ENCODE measurements at places on chromosomes 5 and 9.

GRCh38 chr9:104094534-104095015 lies 466 bp downstream of the SMC2 start:
- DNase-seq = no peak

DNA sequence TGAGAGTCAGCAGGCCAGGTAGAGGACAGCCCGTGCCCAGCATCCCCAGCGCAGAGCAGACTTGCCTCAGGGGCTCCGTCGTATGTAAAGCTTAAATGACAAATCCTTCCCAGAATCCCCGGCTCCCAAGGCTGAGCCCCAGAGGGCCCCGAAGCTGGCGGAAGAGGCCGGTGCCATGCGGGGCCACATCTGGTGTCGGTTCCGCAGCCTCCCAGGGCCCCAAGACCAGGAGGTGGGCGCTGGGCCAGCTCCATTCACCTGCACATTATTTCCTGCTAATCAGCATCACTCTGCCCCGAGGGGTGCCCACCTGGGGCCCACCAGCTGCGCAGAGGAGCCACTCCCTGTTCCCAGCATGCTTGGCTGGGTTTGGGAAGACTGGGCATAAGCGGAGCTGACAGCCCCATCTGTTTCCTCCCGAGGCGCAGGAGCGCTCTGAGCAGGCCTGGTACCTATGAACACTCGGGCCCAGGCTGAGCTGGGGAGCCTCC lies 124.0 kb upstream of the PPP1R26 start:
- DNase-seq = no peak

DNA sequence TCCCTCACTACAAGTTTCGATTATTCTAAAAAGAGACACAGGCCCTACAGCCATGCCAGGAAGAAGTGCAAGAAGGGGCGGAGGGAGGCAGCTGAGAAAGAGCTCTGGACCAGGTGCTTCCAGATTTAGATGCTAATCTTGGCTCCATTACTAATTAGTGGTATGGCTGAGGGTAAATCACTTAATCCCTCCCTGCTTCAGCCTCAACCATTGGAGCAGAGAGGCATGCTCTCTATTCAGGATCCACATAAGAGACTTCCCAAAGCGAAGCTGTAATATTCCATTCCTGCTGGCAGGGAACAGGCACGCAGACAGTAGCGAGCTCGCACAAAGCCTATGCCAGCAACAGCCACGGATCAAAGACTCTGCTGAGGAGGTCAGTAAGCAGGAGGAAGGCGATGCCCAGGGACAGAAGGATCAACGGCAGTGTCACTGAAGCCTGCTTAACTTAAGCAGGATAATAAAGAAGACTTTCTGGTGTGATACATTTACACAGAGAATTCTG lies 24.2 kb downstream of the LIFR start:
- no peak for DNase-seq

DNA sequence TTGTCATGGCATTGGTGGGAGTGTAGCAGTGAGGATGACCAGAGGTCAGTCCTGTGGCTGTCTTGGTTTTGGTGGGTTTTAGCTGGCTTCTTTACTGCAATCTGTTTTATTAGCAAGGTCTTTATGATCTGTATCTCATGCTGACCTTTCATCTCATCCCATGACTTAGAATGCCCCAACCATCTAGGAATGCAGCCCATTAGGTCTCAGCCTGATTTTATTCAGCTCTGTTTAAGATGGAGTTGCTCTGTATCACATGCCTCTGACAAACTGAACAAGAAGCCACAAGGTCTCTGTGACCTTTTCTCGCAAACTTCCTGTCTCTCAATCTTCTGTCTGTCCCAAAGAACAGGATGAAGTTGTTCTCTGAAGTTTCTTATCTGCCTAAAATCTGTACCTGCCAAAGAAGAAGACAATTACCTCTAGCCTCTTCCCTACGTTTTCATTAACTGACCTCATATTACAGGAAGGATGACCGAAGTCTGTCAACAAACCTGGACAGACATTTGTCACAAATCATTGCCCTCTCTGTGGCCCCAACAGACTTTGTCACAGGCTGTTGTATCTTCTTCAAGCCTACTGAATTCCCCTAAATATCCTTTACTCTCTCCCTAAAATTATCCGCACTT lies 284.2 kb upstream of the SEMA6A start:
- no peak for DNase-seq

- DNase-seq = no peak
These were observed 56.2 kb downstream of the PLAC8L1 start for GRCh38 chr5:146048994-146049703.

GRCh38 chr5:127878174-127878750 lies 175.1 kb downstream of the CCDC192 start:
- DNase-seq = no peak

- DNase-seq = no peak
These were observed 784.2 kb upstream of the RIOK2 start for GRCh38 chr5:97967292-97967691.

DNA sequence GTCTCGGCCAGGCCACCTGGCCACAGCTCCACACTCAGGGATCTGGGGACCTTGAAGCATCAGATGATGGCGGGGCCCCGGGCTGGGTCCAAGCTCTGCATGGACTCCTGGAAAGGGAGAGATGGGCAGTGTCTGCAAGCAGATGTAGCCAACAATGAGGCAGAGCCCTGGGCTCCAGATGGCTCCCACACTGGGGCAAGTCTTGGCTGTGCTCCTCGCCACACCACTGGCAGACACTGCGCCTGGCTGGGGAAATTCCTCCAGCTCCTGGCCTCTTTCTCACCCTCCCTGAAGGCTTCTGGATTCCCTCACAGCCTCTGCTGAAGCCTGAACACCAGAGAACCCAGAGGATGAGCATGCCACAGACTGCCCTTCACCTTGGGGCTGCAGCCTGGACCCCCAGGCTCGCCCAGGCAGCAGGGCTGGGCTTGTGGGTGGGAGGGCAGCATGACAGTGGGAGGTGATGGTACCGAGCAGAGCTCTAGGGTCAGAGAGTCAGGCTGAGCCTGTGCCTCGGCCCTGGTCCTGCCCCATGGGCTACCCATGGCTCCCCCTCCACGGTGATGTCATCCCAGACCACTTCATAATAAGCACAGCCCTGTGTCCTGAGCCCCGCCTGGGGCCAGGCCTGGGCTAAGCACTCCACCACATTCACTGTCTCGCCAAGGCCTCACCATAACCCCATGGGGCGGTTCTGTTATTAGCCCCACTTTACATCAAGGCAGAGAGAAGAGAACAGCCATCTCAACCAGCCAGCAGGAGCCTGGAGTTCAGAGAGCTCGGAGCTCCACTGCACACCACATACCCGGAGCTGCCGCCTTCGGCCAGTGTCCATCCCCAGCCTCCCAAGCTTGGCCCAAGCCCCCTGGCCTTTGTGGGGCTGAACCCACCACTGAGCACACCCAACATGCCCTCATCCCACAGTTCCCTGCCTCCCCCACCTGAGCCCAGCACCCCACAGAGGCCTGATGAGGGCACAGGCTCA lies 62.2 kb upstream of the ADAMTS2 start:
- DNase-seq = no peak

GRCh38 chr9:4010309-4010708 lies 289.6 kb downstream of the GLIS3 start:
- no peak for DNase-seq

DNA sequence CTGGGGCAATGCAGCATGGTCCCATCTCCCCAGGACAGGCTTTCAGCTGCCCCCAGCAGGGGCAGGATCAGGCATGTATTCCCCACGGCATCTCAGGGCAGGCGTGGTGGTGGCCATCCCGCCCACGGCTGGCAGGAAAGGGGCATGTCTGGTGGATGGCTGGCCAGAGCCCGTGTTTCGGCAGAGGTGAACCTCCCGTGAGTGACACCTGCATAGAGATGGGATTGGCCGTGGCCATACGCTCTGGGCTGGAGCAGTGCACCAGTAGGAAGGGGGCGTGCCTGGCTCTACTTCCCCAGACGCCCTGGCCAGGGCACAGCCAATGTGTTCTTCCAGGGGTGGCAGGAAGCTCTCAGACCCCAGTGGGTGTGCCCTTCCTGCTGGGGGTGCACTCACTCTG lies 139.1 kb downstream of the ZNF354C start:
- DNase-seq = no peak

DNA sequence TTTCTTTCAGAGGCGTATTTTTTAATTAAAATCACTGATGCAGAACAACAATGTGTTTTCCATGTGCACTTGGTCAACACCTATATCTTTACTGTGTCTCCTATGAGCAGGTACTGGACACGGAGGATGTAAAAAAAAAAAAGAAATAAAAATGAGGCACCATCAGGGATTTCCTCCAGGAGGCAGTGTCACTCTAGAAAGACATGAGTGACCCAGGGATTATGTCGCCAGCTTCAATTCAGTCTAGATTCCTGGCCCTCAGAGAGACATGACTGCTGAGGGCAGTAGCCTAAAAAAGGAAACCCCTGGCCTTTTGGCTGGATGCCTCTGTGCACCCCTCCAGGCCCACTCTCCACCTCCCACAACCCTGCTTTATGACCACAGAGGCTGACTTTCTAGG lies 18.3 kb upstream of the IL33 start:
- DNase-seq = no peak

DNA sequence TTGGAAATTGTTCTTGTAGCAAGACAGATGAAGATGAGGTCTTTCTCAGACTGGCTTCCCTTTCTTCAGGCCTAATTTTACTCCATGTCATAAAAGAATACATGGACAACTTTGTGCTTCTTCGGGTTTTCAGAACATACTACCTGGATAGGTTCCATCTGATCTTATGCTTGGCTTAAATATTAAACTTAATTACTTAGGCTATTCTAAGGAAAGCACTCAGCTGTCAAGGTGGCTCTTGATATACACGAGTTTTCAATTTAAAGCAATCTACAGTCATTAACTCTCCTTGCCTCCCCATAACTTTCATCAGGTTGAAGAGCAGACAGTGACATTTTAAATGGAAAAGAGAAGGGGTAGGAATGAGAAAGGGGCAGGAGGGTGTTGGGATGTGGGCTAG lies 9.5 kb upstream of the PPP3R2 start:
- no peak for DNase-seq

DNA sequence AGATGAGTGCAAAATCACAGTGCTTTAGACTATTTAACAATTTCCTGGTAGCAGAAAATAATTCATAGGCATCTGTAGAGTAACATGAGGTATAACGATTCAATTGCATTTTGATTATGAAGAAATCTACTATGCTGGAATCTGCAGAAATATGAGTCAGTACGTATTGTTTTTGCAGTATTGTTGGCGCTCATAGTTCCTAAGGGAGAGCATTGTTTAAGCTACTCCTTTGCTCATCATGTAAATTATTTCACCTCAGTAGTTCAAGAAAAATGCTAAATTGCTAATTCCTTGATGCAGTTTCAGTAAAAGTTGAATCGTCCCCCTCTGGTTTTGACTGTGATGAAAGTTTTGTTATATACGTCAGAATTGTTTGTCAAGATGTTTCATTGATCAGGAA lies 458.4 kb downstream of the HINT1 start:
- DNase-seq = no peak

GRCh38 chr5:163718272-163718671 lies 212.9 kb downstream of the MAT2B start:
- no peak for DNase-seq

- DNase-seq = no peak
These were observed 6.7 kb downstream of the MTX3 start for GRCh38 chr5:79984363-79984762.

- no peak for DNase-seq
These were observed 15.5 kb downstream of the IRX2 start for GRCh38 chr5:2735996-2736395.

- peak; percentile 80 for DNase-seq
These were observed at the start of gene B4GALT7 for GRCh38 chr5:177599731-177600507. TSS of gene B4GALT7 (plus strand) at chr5:177600132. CDS start at chr5:177600211, 79 bp downstream.

DNA sequence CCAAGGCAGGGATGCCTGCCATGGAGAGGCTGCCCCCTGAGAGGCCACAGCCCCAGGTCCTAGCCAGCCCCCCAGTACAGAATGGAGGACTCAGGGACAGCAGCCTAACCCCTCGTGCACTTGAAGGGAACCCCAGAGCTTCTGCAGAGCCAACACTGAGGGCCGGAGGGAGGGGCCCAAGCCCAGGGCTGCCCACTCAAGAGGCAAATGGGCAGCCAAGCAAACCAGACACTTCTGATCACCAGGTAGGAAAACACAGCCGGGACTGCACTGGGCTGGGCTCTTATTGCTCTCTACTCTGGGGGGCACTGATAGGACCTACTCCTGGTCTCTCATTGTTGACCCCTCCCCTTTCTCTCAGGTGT lies 3.2 kb downstream of the RELL2 start:
- DNase-seq = no peak

GRCh38 chr9:137760426-137760825 lies 117.2 kb upstream of the CACNA1B start:
- no peak for DNase-seq

DNA sequence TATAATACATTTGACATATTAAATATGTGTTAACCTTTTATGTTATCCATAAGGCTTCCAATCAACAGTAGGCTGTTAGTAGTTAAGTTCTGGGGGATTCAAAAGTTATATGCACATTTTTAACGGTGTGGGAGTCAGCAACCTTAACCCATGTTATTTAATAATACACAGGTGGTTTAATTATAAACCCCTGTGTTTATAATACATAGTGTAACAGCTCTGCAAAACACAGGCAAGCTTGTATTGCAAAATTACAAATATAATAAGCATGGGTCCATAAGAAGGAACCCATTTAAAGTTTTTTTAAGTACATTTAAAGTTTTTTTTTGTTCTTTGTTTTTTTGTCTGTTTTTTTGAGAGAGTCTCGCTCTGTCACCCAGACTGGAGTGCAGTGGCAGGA lies 14.5 kb upstream of the RAD23B start:
- DNase-seq = no peak

- DNase-seq = no peak
These were observed 156.6 kb upstream of the PHYKPL start for GRCh38 chr5:178389026-178389729.

DNA sequence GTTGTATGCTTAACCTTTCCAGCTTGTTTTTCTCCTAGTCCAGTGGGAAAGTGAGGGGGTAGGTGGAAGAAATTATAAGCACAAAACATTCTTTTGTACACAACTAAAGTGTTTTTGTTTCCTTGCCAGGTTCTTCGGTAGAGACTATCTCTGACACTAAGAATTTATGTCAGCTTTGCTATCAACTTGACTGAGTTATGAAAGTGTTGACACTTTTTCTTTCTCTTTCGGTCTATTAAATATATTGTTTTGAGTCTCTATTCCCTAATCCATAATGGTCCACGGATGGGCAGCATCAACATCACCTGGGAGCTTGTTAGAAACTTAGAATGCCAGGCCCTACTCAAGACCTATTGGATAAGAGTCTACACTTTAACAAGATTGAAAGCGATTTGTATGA lies 195.0 kb upstream of the ATP10B start:
- DNase-seq = no peak

- no peak for DNase-seq
These were observed 41.5 kb downstream of the PLPP7 start for GRCh38 chr9:131330814-131331600.

- peak; percentile 51 for DNase-seq
These were observed 7.5 kb downstream of the N4BP3 start for GRCh38 chr5:178120607-178121357.
